ENCODE measurements at places on chromosomes 3 and 15.

- DNase-seq: peak; percentile 87
Measured at GRCh38 chr3:182212479-182213076, 500.9 kb downstream of the SOX2 start.

GRCh38 chr3:12221663-12222062, 63.0 kb upstream of the TIMP4 start:
- no peak for DNase-seq

- no peak for DNase-seq
Measured at GRCh38 chr3:143594206-143594605, 254.1 kb downstream of the SLC9A9 start.

DNA sequence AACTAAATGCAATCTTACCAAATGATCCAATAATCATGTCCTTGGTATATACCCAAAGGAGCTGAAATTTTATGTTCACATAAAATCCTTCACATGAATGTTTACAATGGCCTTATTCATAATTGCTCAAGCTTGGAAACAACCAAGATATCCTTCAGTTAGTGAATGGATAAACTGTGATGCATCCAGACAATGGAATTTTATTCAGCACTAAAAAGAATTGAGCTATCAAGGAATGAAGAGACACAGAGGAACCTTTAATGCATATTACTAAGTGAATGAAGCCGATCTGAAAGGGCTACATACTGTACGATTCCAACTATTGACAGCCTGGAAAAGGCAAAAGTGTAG, 168.4 kb downstream of the PDE8A start:
- DNase-seq: no peak

DNA sequence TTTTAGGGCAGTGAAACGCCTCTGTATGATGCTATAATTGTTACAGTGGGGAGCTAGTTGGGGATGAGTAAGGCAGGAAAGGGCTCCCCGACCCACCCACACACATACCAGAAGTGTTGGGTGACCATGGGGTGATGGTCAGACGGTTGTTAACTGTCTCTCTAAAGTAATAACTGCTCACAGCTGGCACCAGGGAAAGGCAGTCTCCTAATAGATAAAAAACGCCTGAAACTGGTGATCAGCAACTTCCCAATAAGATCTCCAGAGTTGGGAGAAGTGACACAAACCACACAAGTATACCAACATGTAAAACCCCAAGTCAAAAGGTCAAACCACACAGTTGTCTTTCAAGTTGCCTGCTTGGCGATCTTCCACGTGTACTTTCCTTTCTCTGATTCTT, 346.5 kb upstream of the CNTN4 start:
- no peak for DNase-seq

DNA sequence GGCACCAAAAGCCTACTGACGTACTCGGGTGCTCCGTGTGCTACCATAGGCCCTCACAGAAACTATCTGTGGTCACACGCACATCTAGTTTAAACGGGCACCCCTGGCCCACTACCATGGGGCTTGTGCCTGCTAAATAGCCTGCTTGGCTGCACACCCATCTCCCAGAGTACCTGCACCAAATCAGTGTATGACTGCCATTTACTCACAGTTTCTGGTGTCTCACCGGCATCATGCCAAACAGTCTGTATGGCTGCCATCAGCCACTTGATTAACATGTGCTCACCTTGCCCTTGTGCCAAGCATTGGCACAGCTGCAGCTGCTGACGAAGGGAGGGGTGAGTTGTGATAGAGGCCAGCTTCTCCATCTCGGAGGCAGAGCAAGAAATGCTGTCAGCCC, 232.7 kb downstream of the IGSF11 start:
- DNase-seq: no peak

DNA sequence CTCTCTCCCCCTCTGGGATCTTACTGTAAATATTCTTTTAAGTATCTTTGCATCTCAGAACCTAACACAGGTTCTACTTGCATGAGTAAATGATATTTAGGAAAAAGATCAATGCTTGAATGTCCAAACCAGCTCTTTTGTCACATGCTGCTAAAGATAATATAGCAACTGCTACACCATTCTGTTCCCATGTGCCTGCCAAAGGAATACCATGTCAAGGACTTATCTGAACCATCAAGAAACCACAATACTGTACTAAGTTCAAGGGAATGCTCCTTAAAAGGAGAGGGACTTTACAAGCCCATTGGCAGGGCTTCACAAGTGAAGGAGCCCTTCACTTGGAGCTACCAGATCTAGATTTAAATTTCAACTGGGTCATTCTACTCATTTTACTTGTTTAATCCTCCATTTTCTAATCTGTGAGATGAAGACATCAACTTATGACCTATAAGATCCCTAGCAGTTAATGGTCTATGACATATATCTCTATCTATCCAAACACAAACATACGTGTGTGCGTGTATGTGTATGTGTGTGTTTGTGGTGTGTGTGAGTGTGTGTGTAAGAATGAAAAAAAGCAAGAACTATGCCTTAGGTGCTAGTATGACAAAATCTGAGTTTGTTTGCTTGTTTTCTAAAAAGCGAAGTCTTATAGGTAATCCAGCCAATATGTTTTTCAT, 13.0 kb upstream of the SEC62 start:
- DNase-seq: peak; percentile 35

GRCh38 chr15:90819390-90819789, 49.0 kb upstream of the FURIN start:
- DNase-seq: no peak

GRCh38 chr15:51202783-51203182, 108.1 kb upstream of the TNFAIP8L3 start:
- no peak for DNase-seq

- no peak for DNase-seq
Measured at GRCh38 chr15:83322061-83322460, 37.6 kb upstream of the BNC1 start.

GRCh38 chr3:161073181-161073580, 32.0 kb downstream of the B3GALNT1 start:
- DNase-seq: no peak

- DNase-seq: no peak
Measured at GRCh38 chr15:82018201-82018600, 27.6 kb downstream of the MEX3B start.

DNA sequence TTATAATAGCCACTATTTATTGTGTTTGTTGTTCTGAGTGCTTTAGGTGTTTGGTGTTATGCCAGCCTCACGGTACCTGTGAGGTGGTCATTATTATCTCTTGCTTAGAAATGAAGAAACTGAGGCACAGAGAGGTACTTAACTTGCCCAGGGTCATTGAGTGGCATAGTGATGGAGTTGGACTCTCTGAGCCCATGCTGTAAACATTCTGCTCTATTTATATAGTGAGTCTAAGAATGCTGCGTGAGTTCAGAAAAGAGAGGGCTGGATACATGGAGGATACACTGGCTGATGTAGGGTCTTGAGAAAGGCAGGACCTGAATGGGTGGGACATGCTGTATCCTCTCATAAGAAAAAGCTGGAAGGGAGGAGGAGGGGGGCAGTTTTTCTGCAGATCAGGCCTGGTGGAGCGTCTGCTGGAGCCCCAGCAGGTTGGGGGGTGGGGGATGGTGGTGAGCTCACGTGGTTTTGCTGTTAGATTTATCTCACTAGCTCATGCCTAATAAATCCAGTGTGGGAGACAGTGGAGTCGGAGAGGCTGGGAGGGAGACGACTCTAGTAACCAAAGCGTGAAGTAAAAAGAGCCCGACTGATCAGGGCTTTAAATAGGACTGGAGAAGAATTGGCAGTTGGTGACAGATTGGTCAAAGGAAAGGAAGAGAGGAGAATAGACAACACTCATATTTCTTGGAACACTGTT, 16.0 kb downstream of the MED12L start:
- DNase-seq: no peak

- peak; percentile 71 for DNase-seq
Measured at GRCh38 chr3:31227131-31227562, 305.6 kb upstream of the STT3B start.

GRCh38 chr3:111591555-111591954, 3.6 kb downstream of the ZBED2 start:
- no peak for DNase-seq

- DNase-seq: no peak
Measured at GRCh38 chr3:170437176-170437575, 18.5 kb downstream of the CLDN11 start.

DNA sequence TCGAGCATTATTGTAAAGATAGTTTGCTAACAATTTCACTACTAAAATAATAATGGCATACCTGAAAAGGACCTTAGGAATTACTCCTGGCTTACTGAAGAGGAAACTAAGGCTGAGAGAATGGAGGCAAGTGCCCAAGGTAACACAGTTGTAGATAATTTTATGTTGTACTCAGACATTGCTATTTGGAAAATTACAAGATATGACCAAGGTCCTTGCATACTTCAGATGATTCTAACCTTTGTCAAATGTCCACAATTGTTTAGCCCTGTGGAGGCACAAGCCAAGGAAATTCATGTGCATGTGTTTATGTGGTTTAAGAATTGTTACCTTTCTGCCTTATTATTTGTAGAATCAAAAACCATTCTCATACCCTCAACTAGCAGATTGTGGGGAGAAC, 105.7 kb downstream of the TUSC7 start:
- no peak for DNase-seq

DNA sequence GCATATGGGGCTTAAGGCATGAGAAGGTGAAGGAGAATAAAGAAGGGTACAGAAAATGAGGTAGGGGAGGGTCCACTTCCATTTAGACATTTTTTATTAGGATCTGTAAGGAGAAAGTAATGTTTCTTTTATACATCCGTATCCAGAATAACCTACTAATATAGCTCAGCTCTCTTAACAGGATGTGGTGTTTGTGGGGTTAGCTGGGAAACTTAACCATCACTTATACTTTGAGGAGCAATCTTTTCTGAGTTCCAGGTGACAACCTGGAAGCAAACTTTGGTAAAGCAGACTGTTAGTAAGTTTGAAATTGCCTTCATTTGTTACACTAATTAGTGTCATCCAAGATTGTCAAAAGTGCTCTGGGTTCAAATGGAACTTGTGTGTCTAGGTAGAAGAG, 36.6 kb downstream of the BUB1B start:
- DNase-seq: no peak

DNA sequence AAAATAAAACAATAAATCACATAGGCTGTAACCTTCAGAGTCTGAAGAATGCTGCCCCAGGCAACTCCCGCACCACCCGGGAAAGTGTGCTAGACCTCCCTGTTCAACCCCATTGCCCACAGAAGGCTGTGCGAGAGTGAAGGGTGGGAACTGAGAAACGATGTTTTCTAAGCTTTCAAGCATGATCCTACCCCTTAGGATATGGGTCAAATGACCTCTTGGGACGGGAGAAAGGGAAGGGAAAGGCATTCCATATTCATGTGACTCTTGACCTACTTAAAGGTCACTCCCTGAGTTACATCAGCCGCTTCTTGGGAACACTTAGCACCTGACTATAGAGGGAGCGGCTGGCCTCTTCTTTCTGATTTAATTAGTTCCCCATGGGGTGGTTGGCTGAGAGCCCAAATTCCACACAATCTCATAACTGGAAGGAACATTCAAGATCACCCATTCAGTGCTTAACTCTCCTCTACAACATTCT, 114.7 kb upstream of the SLC24A5 start:
- DNase-seq: no peak

DNA sequence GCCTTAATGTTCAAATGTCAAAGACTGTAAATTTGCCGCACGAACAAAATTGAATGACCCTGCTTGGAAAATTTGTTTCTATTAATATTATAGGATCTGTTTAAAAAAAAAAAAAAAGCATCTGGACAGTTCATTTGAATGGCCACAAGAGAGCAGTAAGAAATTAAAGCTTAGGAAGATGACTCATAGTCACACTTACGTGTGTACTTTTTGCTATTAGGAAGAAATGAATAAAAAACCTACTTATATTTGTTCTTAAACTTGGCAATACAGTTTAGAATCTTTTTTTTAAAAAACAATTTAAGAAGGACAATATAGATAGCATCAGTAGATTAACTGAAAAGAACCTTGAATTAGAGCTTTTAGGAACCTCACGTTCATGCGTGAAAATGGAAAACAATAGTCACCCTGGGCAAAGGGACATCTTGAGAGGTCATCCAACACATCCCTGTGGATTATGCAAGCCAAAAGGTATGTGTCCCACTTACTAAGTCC, 621.8 kb downstream of the MECOM start:
- peak; percentile 52 for DNase-seq

DNA sequence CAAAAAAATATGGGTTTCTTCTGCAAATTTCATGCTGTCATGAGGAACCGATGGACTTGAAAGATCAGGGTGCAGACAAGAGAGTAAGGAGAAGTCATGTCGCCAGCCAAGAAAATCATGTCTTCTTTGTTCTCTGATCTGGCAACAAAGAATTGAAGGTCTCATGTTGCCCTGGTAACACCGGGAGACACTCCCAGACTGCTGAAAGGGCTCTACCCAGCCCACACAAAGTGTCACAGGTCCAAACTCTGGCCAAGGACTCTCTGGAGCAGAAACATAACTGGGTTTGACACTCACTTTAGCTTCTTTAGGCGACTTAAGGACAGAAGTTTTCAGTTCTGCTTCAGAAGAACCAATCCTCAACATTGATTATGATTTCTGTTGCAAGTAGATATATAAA, 42.9 kb downstream of the SIDT1 start:
- no peak for DNase-seq

GRCh38 chr15:69096196-69096595, 64.2 kb upstream of the GLCE start:
- DNase-seq: no peak

DNA sequence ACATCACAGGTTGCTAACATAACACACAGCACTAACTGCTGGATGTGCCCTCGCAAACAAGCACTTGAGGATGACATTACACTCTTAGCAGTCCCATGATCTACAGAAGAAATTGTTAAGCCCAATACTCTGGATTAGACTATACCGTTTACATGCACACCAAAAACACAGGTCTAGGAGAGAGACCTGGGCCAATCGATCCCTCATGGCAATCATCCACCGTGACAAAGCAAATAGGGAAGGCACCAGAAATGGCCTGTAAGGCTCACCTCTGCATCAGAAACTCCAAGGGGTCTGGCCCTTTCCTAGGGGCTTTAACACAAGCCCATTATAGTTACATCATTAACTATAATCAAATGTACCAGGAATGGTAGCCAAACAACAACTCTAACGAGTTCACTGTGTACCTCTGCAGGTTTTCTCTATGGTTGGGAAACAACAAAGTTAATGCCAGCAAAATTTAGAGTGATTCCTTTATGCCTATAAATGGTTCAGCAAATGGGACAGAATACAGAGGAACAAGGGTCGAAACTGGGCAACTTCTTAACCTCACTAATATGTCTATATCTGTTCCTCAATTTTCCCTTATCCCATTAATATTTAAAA, 18.5 kb downstream of the TRANK1 start:
- DNase-seq: no peak

DNA sequence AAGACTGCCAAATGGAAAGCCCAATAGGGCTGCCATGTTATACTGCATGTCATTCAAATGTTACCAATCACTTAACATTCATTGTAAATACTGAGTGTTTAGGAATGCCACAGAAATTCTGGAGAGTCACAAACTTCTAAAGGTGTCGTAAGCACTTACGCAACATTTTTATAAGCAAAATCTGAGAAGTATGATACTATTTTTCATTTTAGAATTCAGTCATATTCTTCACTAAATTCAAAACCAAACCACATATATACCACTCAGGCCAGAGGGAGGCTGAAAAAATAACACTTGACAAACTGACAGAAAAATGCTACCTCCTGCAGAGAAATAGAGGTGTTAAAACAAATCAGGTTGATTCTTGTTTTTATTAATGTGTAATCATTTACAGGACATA, 89.8 kb downstream of the THBS1 start:
- DNase-seq: no peak
